ENCODE measurements at places on chromosomes 12 and 14.

GRCh38 chr14:91519239-91520036 is 9.3 kb upstream of the PPP4R3A start:
- DNase-seq, result no peak

DNA sequence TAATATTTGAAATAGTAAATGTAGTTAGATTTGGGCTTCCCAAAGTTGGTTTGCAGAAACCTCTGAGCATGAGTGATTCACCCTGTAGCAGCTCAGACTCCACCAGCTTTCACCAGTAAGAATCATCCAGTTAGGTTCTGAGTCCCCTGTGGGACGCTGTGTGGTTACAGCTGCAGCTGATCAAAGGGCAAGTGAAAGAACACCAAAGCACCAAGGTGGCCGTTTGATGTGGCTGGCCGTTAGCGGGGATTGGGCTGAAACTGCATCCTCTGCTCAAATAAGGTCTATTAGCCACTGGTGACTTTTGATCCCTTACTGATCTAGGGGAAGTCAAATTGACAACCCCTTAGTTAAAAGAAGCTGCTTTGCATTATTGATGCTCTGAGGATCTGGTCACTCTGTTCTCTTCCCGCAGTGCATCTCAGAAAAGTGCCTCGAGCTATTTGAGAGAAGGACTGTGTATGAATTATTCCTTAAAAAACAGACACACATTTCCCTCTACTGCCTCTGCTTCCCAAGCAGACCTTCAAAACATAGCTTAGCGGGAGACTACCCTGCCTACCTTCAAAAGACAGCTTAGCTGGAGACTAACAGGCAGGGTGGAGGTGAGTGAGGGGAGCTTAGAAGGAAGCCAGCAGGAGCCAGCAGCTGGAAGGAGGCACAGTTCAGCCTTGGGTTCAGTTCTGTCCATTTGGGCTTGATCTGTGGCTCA is 3.7 kb downstream of the ABHD12B start:
- no peak for DNase-seq

GRCh38 chr14:34872822-34873588 is 2.2 kb downstream of the BAZ1A start:
- no peak for DNase-seq

DNA sequence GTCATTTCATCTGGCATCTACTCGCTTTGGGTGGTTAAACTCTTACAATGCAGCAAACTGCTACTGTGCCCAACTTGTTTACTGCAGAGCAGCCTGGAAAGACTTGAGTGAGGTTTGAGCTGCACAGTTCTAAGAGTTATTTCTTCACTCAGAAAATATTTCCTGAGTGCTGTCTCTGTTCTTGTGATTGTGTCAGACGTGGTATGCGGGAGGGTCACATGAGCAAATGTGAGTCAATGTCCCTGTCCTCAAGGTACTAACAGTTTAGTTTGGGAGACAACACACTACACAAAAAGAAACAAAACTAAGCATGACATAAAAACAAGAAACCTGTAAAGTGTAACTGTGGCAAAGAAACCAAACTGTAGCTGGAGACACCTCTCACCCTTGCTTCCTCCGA is 32.4 kb downstream of the FLVCR2 start:
- no peak for DNase-seq

- DNase-seq, result no peak
Measured at GRCh38 chr14:97010491-97011160, 213.4 kb downstream of the VRK1 start.

- no peak for DNase-seq
Measured at GRCh38 chr12:53122961-53123468, 19.7 kb downstream of the SOAT2 start.

DNA sequence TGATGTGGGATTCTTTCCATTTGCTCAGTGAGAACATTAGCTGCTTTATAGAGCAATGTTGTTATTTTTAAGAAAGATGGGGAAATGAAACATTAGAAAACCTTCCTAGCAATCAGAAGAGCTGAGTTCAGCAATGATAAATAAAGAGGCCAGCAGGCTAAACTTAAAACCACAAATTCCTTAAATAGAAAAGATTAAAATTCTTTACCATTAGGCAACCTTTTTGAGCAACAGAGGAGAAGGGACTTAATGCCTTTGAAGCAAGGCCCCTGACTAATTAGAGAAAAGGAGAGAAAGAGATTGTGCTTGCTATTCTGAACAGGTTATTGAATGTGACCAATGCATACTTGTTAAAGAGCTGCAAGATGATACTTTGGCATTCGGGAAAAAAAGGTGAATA is 160.8 kb upstream of the LMO3 start:
- DNase-seq, result no peak

DNA sequence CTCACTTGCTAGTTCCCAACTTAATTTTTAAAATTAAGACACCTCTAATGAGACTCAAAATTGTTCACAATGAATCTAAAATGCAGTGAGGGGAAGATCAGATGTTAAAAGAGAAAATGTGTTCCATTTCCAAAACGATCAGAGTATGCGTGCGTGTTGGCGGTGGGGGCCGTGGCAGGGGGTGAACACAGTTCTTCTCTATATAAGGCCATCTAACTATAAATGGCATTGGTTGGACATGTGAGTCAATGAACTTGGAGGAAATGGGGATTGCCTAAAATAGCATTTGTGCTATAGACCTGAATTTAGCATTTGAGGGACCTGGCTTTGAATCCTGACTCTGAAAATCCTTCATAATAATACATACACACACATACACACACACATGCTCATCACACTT is 149.4 kb downstream of the FOXN3 start:
- no peak for DNase-seq

DNA sequence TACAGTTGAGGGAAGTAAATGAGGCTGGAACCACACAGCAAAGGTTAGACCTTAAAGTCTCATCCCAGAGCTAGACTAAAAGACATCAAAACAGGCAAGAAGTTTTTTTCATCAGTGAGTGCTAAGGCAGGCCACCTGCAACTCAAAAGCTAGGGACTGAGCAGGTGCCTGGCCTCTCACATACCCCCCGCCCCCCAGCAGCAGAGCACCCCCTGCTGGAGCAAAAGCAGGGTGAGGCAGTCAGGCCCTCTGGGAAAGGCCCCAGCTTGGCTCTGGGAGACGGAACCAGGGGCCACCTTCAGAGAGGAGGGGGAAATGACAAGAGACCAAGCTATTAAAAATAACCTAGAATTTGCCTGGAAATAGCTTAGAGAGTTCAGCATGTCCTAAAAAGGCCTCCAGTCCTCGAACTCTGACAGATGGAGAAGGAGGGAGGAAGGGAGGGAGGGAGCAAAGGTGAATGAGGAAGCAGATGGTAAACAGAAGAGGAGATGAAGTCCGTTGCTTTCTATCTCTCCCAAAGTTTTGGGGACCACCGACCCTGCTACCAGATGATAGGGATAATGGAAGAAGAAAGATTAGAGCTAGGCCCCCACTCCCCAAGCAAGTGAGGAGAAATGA is 1.8 kb downstream of the ITGA7 start:
- DNase-seq, result no peak

DNA sequence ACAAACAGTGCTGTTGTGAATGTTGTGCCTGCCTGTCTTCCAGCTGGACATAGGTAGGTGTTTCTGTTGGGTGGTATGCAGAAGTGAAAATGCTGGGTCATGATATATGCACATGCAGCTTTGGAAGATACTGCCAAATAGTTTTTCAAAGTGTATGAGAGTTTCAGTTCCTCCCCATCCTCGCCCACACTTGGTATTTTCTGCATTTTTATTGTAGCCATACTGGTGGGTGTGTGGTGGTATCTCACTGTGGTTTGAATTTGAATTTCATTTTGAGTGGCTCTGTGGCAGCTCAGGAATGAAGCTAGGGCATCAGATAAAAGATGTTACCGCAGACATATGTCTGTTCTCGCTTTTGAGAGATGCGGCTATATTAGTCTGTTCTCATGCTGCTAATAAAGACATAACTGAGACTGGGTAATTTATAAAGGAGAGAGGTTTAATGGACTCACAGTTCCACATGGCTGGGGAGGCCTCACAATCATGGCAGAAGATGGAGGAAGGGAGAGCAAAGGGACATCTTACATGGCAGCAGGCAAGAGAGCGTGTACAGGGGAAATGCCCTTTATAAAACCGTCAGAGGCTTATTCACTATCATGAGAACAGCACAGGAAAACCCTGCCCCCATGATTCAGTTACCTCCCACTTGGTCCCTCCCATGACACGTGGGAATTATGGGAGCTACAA is 183.1 kb downstream of the CAND1 start:
- DNase-seq, result no peak

- no peak for DNase-seq
Measured at GRCh38 chr12:122934722-122935121, 31.5 kb downstream of the ABCB9 start.

DNA sequence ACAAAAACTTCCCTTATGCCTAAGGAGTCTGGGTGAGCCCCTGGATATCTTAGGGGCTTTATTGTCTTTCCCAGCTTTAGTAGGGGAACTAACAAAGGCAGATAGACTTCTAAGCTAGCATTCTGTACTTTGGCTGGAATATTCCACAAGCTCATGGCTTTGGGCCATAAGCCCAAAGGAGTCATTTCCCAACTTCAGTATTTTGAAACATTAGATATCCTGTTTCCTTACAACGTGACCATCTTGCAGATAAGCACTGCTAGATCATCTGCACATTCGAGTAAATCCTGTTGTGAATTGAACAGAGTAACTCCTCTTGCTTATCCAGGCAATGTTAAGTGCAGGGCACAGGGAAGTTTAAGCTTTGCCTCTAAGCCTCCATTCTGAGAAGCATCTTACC is 70.6 kb upstream of the ACTN1 start:
- no peak for DNase-seq

GRCh38 chr14:64623554-64624165 is 73.9 kb downstream of the PPP1R36 start:
- DNase-seq, result no peak

GRCh38 chr14:44180975-44181374 is 326.1 kb downstream of the FSCB start:
- no peak for DNase-seq

GRCh38 chr12:82555699-82556098 is 131.0 kb upstream of the TMTC2 start:
- no peak for DNase-seq

DNA sequence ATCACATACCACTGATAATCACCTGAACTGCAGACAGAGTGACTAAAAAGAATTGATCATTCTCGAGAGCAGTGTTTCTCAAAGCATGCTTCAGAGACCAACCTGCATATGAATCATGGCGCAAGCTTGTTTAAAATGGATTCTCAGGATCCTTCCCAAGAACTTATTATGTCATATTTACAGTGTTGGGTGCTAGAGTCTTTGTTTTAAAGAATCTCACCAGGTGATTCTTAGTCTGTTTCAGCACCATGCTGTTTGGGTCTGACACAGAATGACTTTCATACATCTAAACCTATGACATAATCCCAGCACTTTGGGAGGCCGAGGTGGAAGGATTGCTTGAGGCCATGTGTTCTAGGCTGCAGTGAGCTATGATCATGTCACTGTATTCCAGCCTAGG is 31.3 kb upstream of the SSPN start:
- no peak for DNase-seq

DNA sequence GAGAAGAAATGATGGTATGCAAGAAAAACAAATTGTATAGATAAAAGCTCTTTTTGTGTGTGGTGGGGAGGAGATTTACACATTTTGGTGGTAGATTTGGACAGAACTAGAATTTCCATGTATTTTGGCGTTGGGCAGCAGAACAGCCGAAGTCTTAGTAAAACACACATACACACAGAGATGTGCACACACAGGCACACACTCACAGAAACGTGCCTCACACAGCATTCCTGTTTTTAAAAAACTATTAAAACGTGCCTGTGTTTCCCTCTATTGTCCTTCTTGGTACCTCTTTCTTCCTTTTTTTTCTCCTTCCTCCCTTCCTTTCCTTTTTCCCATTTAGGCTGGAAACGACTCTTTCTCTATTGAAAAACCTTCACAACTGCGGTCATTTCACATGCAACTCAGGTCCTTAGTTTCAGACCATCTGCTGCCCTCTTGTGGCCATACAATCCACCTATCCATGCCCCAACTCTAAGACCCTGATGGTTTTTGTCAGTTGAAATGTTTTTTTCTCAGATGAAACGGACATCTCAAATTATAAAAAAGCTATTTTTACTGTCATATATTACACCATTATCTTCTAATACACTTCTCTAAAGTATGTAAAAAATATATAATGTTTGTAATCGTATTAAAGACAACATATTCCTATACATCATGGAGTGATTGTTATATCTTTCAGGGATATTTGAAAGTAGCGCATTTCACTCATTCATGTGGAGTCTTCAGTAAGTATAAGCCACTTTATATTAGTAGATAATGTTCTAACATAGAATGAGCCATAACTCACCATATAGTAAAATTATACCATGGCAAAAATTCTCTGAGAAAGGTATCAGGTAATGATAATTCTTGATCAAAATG is 386.7 kb upstream of the NOVA1 start:
- DNase-seq, result peak; percentile 3

DNA sequence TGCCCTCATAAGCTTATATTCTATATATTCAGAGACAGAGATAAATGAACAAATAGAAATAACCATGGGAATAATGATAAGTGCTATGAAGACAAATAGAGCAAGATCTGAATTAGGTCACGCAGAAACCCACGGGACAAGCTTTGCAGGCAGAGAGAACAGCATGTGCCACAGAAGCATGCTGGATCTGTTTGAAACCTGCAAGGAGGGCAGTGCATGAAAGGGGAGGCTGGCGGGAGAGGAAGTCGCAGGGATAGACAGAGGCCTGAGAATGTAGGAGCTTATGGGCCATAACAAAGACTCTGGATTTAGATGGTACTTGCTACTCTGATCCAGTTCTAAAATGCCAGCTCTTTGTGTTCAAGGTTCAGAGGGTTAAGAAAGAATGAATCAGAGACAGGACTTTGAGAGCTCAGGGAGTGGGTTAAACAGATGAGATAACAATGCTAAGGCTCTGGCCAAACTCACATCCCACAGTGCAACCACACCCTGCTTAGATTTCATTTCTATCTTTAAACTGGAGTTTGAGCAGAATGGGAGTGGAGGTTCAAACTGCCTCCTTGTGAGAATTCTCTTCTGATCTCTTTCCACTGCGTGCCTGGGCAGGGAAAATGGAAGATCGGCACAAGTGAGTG is 49.2 kb upstream of the PPP1R12A start:
- DNase-seq, result no peak

- no peak for DNase-seq
Measured at GRCh38 chr12:2651068-2651965, 143.5 kb upstream of the FKBP4 start.

GRCh38 chr12:114975640-114976310 is 291.8 kb upstream of the TBX3 start:
- DNase-seq, result no peak

DNA sequence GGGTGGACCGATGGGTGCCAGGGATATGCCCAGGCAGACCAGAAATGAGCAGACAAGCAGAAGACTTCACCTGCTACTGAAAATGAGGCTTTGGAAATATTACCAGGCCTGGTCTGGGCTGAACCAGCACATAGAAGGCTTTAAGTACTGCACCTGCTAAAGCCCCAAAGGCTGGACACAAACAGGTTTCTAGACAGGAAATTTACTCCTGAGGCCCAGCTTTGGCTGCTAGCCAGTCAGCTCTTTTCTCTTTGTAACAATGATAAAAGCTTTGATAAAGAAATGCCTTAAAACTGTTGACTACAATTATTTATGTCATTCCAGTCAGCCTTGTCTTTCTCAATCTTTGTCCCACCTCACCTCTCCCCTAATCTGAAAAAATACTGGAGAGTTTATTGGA is 228.9 kb upstream of the EGLN3 start:
- DNase-seq, result no peak

- DNase-seq, result no peak
Measured at GRCh38 chr12:95322326-95322725, 104.7 kb downstream of the VEZT start.

- no peak for DNase-seq
Measured at GRCh38 chr14:76759589-76759988, 1.7 kb upstream of the VASH1 start.
